IPS DF 6.9 (cell line): ENCODE measurements at places on chromosomes 16 and 17.

GRCh38 chr17:70181376-70181775, 12.0 kb downstream of the KCNJ2 start:
- DNase-seq: no peak

DNA sequence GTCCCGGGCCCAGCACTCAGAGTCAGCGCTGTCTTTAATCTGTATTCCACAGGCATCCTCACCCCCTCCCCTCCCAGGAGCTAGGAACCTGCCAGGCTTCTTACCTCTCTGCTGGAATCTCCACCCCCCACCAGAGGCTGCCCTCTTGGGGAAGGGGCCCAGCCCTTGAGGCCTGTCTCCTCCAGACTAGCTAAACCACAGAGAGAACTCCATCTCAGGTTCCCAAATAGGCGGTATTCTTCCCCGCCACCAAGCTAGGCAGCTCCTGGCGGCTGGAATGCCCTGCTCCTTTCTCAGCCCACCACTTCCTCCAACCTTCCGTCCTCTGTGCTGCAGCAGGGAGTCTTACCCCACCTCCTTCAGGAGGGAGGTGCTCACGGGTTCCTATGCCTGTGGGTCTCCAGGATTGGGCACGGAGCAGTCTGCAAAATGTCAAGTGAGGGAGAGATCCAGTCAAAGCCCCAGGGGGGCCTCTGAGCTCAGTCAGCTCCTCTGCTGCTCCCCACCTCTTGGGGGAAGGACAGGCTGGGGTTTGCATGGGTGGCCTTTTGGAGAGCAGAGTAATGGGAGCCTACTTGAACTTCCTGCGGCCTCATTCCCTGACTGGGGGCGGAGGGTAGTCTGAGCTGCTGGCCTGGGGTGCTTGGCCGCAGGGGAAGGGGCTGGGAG, 55.7 kb downstream of the SREBF1 start:
- no peak for DNase-seq

GRCh38 chr16:27088216-27088615, 21.5 kb downstream of the C16orf82 start:
- no peak for DNase-seq

GRCh38 chr17:18257982-18258355, 569 bp downstream of the FLII start:
- no peak for DNase-seq
